ENCODE measurements at places on chromosomes 16 and 17.
A peak's percentile ranks its signal among the peaks of the same experiment; 100 is the strongest.

GRCh38 chr16:2162676-2163118 is 7.1 kb downstream of the TRAF7 start:
- DNase-seq: no peak

GRCh38 chr16:66262253-66263167 is 104.0 kb upstream of the CDH5 start:
- DNase-seq: no peak

DNA sequence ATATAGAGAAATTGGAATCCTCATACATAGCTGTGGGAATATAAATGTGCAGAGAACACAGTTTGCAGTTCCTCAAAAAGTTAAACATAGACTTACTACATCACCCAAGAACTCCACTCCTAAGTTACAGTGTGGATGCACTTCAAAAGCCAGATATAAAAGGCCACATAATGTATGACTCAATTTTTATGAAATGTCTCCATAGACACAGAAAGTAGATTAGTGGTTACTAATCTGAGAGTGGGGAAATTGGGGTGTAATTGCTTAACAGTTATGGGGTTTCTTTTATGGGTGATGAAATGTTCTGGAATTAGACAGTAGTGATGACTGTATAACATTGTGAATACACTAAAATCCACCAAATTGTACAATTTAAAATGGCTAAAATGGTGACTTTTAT is 60.9 kb downstream of the CACNG1 start:
- DNase-seq: no peak

GRCh38 chr16:86669937-86670749 is 91.8 kb downstream of the FOXL1 start:
- no peak for DNase-seq

- DNase-seq: no peak
These were observed 15.5 kb upstream of the SUPT4H1 start for GRCh38 chr17:58367461-58367860.

DNA sequence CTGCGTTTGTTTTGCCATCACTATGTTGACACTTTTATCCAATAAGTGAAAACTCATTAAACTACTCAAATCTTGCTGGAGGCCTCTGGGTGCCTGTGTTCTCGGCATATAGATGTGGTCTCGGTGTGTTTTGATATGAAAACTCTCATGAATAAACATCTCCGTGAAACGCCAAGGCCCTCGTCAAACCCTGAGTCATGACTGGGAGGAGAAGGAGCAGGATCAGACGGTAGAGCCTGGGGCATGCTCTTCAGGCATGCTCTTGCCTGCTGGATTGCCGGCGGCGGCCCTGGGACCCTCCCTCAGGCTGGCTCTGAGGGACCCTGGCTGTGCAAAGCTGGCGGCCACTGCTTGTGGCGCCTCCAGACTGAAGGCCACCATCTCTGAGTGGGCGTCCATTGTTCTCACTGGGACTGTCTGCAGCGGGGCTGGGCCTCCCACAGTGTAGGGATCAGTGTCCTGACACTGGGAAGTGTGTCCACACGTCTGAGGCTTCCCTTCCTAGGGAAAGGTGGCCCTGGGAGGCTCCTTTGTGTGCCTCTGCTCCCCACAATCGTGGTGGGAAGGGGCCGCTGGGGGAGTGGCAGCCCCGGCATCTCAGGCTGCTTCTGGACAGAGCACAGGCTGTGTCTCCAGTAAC is 1.7 kb upstream of the NPB start:
- no peak for DNase-seq

- DNase-seq: no peak
These were observed 89.2 kb upstream of the WSCD1 start for GRCh38 chr17:5980941-5981340.

GRCh38 chr17:12627177-12627629 is 38.5 kb upstream of the MYOCD start:
- no peak for DNase-seq

DNA sequence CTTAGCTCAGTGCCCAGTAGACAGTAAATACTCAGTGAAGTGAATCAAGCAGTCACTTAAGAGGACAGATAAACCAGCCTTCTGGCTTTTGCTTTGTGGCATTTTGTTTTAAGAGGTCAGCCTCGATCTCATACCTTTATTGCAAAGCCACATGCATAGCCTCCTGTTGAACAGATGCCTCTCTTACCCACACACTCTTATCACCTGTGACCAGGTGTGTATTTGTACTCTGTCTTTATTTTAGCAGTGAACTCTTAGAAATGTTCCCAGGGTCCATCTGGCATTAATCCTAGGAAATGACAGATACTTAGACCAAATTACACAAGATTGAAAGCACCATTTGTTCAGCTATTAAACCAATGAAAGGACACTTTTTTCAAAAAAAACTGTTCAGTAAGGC is 1426.5 kb downstream of the CDH11 start:
- no peak for DNase-seq

DNA sequence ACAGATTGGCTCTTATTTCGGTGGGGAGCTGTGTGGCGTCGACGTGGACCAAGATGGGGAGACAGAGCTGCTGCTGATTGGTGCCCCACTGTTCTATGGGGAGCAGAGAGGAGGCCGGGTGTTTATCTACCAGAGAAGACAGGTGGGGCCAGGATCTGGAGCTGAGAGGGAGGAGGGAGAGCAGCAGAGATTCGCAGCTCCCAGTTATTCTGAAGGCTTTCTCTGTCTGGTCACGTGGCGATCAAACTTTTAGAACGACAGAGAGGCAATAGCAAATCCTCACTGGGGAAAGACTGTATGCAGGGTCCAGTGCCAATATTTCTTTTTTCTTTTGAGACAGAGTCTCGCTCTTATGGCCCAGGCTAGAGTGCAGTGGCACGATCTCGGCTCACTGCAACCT is 22.2 kb downstream of the ITGAL start:
- no peak for DNase-seq

DNA sequence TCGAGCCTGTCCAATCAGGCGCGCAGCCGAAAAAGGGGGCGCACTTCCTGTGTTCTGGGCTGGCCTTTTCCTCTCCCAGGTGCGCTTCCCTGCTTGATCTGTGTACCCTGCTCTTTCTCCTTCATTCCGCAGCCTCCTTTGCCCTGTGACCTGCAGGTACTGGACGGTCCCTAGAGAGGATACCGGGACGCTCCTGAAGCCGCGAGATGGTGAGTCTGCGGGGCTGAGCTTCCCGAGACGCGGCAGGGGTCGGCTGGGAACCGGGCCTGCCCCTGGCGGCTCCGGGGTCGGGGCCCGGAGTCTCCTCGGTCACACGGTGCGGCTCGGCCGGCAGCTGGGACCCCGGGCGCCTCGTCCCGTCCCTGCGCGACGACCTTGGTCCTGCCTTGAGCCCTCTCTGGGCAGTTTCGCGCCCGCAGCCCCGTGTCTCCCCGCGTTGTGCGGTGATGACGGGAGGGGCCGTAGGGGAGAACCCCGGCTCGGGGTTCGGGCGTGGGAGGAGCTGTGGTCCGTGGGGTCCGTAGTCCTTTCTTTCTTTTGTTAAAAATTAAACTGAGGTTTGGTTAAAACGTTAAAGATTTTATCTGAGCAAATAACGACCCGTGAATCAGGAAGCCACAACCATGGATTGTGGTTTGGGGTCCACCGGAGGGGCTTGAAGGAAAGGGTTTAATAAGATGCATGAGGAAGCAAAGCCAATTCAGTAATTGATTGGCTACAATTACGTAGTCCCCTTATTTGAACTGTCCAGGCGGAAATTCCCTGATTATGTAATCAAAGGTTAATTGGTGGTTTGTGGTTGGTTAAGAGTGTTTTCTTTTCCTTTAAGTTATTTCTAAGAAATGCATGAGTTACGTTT is 172.8 kb upstream of the ZNF267 start:
- DNase-seq: no peak

DNA sequence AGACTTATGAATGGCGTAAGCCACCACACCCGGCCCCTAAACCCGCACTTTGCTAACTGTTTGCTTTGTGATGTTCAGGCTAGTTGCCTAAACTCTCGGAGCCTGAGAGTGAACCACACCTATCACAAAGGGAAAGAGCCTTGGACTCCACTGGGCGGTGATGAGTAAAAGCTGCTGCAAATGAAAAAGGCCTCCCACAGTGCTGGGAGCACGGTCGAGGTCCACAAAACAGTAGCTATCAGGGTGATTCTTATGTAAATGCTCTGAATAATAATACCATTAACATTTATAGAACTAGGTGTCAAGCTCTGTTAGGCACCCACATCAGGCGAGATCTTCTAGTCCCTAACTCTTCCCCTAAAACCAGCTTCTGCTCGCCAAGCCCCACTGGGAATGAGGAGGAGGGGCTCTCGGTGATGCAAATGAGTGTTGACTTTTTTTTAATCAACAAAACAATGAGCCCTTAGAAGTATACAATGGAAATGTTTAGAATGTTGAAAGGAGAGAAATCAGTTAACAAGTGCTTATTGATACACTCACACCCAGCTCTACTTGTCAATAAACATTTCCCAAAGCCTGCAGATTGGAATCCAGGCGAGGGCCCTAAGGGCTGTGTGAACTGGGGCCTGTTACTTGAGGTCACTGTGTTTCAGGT is 19.8 kb downstream of the FBRS start:
- no peak for DNase-seq

DNA sequence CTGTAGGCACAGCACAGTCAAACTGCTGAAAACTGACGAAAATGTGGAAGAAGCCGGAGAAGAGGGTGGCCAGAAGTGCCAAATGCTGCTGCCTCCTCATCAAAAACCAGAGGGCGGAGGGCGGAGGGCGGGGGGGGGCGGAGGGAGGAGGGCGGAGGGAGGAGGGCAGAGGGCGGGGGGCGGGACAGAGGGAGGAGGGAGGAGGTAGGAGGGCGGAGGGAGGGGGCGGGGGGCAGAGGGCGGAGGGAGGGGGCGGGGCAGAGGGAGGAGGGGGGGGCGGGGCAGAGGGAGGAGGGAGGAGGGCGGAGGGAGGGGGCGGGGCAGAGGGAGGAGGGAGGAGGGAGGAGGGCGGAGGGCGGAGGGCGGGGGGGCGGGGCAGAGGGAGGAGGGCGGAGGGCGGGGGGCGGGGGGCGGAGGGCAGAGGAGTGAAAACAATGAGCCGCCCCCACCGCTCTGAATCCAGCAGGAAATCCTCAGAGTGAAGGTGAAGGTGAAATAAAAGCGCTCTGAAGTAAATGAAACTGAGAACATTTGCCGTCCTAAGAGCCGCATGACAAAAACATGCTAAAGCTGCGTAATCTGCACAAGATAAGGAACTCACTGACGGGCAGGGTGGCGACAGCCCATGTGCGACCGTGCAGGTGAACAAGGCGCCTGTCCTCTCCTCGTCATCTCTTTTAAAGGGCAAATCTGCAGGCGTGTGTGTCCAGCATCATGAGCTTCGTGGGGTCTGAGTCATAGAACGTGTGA is 22.6 kb upstream of the CBFA2T3 start:
- DNase-seq: no peak

DNA sequence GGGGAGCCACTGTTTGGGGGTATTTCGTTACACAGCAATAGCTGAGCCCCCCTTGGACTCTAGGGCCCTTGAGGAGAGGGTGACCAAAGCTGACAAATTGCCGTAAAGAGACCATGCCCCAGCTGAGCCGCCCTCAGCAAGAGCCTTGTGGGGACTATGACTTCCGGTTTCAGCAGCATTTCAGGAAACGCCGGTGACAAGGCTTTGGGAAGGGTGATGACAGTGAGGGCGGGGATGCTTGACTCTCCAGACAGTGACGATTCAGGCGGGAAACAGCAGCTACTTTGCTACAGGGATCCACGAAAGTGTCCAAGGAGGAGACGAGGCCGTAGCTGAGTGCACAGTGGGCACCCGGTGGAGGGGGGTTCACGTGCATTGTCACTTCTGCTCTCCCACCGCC is 360.8 kb downstream of the C16orf95 start:
- no peak for DNase-seq

- DNase-seq: peak; percentile 92
These were observed 129.1 kb downstream of the SNX11 start for GRCh38 chr17:48236681-48237134.

- no peak for DNase-seq
These were observed 22.1 kb upstream of the FASN start for GRCh38 chr17:82120148-82120547.

DNA sequence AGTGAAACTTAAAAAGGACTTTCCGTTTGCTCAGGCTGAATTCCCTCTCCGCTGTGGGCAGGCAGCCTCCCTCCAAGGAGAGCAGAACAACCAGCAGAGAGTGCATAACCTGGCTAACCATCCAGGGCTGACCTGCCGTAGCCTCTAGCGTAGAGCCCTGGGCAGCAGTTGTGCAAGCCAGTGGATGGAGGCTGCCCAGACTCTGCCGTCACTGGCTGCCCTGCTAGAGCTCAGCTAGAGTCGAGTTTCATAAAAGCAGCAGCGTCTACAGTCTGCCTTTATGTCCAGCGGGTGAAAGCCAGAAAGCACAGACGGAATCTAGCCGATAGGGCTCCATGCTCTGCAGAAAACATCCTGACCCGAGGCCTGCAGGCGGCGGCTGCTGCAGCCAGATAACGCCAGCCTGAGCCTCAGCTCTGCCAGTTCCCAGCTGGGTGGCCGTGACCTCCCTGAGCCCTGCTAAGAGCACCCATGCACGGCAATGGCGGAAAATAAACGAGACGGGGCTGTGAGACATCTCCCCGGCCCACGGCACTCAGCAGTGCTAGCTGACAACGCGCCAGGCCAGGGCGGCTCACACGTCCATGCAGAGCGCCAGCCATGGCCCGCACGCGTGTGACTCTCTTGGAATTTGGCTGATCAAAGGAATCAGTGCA is 231.3 kb downstream of the ENGASE start:
- DNase-seq: no peak

DNA sequence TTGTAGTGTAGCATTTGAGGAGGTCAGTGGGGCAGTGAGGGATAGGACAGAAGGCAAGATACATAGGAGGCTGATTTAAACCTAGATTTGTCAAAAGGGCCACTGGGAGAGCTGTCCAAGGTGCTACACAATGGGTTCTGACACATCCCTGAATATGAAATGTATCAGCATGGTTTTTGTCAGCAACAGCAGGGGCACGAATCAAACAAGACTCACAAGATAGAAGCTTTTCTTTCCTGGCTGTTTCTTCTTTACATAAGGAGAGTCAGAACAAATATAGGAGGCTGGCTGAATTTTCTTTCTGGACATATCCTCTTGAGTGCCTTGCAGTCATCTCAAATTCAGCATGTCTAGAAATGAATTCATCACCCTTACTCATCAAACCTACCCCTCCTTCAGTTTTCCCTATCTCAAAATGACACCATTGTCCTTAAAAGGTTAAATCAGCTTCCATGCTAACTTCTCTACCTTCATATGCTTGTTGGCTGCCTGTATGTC is 130.5 kb downstream of the NPIPB5 start:
- DNase-seq: no peak

DNA sequence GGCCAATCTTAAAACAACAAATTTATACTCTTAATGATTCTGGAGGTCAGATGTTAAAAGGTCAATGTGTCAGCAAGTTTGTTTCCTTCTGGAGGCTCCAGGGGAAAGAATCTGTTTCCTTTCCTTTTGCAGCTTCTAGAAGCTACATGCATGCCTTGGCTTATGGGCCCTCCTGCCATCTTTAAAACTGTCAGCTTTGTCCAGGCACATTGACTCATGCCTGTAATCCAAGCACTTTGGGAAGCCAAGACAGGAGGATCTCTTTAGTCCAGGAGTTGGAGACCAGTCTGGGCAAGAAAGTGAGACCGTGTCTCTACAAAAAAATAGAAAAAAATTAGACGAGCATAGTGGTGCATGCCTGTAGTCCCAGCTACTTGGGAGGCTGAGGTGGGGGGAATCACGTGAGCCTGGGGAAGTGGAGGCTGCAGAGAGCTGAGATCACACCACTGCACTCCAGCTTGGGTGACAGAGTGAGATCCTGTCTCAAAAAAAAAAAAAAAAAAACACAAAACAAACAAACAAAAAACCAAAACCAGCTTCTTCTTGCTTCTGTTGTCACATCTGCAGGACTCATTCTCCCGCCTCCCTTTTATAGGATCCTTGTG is 58.3 kb downstream of the NOS2 start:
- DNase-seq: no peak
